Posterior cingulate gyrus (tissue), 11 donors: ENCODE measurements at places on chromosomes 1 and 21.

DNA sequence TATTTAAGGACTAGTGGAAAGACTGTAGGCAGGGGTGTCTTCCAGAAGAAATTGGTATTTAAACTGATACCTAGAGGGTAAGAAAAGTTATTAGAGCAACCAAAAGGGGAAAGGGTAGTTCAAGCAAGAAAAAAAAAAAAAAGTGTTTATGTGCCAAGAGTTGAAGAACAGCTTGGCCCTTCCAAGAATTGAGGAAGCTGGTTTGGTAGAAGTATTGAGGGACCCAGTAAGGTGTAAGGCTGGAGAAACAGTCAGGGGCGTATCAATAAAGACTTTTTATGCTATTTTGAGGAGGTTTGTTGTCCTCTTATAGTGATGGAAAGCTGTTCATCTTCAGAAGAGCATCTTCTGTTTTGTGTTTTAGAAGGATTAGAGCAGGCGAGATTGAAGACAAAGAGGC is 108.3 kb downstream of the PTPRC start:
- no peak for DNase-seq

- DNase-seq, result no peak
Observed at GRCh38 chr1:119001181-119002027, 13.3 kb upstream of the TBX15 start.

GRCh38 chr1:6727535-6727934 is 25.9 kb upstream of the DNAJC11 start:
- no peak for DNase-seq

DNA sequence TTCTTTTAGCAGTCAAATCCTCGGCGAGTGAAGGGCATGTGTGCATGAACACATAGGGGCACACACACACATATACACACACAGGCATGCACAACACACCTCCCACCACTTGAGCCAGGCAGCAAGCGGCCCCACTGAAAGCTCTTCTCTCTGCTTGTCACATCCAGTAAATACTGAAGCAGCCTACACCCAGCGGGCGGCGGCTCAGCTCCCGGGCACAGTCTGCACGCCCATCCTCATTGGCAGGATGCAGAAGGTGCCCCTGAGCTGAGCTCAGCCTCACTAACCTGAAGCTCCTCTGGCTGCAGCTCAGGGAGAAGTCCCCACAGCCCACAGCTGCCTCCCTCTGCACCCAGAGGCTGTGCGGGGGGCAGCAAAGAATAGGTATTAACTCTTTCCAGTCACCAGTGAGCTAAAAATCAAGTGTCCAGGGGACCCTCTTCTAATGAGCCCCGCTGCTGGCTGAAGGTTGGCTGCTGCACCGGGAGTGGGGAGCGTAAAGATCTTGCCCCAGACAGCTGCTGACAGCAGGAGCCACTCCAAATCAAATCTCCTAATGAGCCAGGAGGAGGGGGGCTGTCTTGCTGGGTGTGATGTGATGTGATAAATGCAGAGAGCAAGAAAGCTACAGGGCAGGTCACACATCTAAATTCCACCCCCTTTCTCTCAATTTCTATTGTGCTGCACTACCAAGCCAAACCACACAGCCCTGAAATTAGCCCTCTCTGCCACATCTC is 12.5 kb downstream of the RGS8 start:
- DNase-seq, result peak; percentile 88

DNA sequence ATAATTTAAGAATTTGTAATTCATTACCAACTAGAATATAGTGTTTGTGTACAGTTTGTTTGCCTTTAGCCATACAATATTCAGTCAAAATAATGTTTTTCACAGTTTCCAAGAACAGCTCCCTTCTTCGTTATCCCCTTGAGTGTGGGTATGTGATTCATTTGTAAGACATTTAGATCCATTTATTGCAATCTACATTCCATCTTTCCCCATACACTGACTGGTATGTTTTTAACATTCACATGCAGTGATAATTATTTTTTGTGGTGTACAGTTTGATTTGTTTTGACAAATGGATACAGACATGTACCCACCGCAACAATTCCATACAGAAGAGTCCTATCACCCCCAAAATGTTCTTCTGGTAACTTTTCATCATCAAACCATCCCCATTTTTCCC is 589.1 kb upstream of the ADAMTS5 start:
- DNase-seq, result no peak

DNA sequence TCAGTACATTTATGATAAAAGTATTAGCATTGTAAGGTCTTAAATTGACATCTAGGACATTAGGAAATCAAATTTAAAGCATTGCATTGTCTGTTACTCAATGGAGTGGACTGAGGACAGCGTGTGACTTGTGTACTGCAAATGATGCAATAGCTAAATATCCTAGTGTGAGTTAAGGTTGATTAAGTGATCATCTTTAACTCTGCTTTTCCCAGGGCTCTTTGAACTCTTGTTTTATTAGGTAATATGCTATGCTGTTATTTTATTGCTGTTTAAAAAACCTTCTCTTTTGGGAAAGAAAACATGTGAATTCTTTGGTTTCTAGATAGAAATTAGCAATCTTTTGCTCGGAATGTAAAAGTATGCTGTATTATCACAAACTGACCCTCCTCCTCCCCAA is 38.6 kb downstream of the NFIA start:
- DNase-seq, result no peak

GRCh38 chr1:94819238-94819944 is 766 bp upstream of the SLC44A3 start:
- no peak for DNase-seq

DNA sequence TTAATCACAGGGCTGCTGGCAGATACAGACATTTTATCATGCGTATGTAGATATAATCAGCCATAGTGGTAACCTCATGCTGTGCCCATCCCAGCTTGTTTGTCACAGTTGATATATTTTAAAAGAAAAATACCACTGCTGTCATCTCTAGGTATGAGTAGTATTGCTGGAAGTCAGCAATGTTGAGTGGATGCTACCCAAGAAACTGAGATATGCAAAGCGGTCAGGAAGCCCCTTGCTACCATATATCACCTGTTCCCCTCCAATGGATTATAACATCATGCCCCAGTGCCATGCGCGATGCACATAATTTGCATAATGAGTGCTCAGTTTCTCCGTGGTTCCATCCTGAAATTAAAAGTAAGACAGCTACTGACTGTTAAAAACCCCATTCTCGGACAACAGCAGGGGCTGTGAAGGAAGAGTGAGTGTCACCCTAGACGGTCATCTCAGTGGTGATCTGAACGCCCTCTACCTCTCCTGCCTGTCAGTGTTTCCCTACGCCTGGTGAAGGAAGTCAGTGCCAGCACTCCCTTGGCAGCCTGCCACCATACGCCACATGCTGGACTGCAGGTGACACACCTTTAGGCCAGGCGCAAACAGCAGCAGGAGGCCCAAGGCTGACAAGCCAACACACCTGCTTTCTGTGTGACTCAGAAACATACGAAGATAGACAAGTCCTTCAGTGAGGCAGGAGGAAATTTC is 2.7 kb downstream of the IL10RB start:
- DNase-seq, result no peak

DNA sequence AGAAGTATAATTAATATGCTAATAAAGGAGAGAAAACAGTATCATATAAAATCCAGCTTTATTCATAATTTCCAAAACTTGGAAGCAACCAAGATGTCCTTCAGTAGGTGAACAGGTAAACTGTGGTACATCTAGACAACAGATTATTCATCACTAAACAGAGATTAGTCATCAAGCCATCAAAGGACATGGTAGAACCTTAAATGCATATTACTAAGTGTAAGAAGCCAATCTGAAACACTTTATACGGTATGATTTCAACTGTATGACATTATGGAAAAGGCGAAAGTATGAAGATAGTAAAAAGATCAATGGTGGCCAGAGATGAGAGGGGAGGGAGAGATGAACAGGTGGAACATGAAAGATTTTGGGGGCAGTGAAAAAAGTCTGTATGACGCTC is 541.7 kb downstream of the SMYD3 start:
- DNase-seq, result no peak

DNA sequence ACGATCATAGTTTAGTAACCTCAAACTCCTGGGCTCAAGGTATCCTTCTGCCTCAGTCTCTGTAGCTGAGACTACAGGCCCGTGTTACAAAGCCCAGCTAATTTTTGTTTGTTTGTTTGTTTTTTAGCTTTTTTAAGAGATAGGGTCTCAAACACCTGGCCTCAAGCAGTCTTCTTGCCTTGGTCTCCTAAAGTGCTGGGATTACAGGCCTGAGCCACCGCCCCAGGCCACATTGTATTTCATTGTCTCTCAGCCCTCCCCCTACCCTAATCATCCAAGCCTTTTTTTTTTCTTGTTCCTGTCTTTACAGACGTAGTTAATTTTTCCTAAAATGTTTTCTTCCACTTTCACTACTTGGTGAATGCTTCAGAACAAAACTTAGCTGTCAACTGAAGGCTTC is 5.4 kb downstream of the CDC7 start:
- DNase-seq, result no peak

GRCh38 chr1:34874296-34874952 is 14.9 kb upstream of the SMIM12 start:
- no peak for DNase-seq

GRCh38 chr1:157551694-157552693 is at the start of gene FCRL5:
FCRL5 (minus strand) TSS chr1:157552515; CDS start chr1:157552362, 153 bp downstream.
- DNase-seq, result no peak

- no peak for DNase-seq
Observed at GRCh38 chr1:21951226-21951870, 14.2 kb upstream of the HSPG2 start.

DNA sequence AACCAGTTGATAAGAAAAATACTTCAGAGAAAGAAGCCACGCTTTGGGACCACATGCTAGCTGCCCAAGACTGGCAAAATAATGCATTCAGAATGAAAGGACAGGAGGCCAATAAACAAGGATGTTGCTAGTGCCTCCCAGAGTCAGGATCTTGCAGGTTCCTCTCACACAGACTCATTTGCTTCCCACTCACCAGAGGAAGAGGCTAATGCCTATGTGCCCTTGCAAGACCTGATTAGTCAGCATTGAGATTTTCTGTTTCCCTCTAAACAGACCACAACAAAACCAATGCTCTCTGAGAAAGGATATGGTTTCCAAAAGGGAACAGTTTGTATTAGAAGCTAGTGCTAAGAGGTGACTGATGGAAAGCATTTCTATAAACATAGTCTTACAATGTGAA is 85.7 kb downstream of the NRDC start:
- DNase-seq, result no peak
